Ovary (tissue), 10 donors: ENCODE measurements at places on chromosomes 16 and 17. TPM values are rescaled to one million over a fixed set of nuclear protein-coding genes. Genes with fewer than 3 reads are reported as not detected.

Gene SNX20
- 0.82 TPM for total RNA-seq

GRCh38 chr17:1078831-1079561, 82.1 kb downstream of the TIMM22 start:
- peak; percentile 66 for DNase-seq

Gene MT3
- not detected for total RNA-seq

Gene MYO15B
- total RNA-seq = 239 TPM
